ENCODE measurements at places on chromosomes 3 and 15.

- no peak for DNase-seq
Measured at GRCh38 chr3:34504775-34505174, 706.3 kb downstream of the PDCD6IP start.

DNA sequence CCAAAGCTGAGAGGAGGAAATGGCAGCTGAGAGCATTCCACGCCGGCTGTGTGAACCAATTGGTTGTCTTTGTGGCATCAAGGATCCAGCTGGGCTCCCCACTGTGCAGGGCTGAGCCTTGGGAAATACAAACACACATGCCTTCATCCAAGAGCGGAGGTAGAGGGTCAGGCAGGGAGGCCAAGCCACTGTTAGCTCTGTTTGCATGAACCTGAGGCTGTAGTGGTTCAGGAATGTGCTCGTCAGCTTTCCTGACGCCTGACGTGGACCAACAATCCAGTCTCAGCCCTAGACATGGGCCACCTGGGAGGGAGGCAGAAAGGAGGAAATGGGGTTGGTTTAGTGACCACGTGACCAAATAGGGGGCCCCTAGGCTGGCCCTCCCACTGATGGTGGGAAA lies 276.9 kb downstream of the TLE3 start:
- DNase-seq = no peak

GRCh38 chr3:57841818-57842217 lies 85.7 kb downstream of the SLMAP start:
- no peak for DNase-seq

GRCh38 chr3:14147617-14148016 lies 22.8 kb downstream of the TMEM43 start:
- DNase-seq = no peak

GRCh38 chr3:43001094-43001553 lies 22.0 kb downstream of the GASK1A start:
- DNase-seq = no peak

Data from activated CD4-positive, alpha-beta T cell treated with anti-CD3 and anti-CD28 coated beads for 24 hours (primary cell).